HepG2 (cell line): ENCODE measurements at places on chromosomes 7 and 10. TPM values are rescaled to one million over a fixed set of nuclear protein-coding genes. Genes with fewer than 3 reads are reported as not detected.

CFAP46 gene
- total RNA-seq: 0.74 and 0.84 TPM in 2 replicates

PRSS1 gene
- not detected in 2 replicates for total RNA-seq

FRAT2 gene
- 10.1 and 14.1 TPM in 2 replicates for total RNA-seq

NRCAM gene
- total RNA-seq: 0.31 and 0.39 TPM in 2 replicates

ABLIM1 gene
- total RNA-seq: 59.4 and 98.7 TPM in 2 replicates

ATRNL1 gene
- total RNA-seq: 0.04 TPM in 1 of 2 replicates, not detected in the other

DHTKD1 gene
- 9.6 and 10.7 TPM in 2 replicates for total RNA-seq

ITGA8 gene
- not detected in 2 replicates for total RNA-seq

POLL gene
- 8.1 and 13.8 TPM in 2 replicates for total RNA-seq

SERPINE1 gene
- total RNA-seq: 9.2 and 21.2 TPM in 2 replicates

IL6 gene
- total RNA-seq: not detected in 2 replicates

FAM24B gene
- 2.5 and 3.0 TPM in 2 replicates for total RNA-seq

CYP2W1 gene
- total RNA-seq: 11.7 and 31.7 TPM in 2 replicates
